NCI-H2171 treated with DMSO at 0.1 percent for 48 hours (cell line): ENCODE measurements at places on chromosomes 6 and 20.

DNA sequence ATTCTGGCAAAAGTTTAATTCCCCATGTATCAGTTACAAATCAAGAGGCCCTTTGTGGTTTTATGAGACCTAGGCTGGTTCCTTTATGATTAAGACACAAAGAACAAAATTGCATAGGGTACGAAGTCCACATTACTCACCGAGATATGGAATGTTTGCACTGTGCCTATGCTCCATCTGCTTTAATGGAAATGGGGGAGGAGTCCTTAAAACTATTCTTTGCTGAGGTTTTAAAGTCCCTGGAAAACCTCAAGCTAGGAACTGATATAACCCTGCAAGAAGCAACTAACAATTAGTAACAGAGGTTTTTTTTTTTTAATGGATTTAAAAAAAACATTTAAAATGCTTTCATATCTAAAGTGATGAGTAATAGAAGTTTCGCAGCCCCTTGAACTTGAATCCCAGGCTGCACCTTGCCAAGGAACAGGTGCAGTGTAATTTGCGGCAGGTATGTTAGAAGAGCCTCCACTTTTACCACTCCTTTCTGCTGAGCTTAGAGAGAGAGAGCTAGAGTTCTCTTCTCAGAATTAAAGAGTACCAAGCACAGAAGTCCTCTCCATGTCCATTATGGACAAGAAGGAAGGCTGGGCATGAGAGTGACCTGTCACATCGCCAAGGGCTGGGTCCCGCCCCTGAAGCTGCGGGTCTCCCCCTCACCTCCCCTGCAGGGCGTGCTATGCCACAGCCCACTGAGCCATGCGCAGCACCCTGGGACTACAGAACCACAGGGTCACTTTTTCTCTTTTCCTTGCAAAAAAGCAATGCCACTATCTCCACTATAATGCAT, 2.3 kb downstream of the SERPINB1 start:
- DNase-seq = no peak

DNA sequence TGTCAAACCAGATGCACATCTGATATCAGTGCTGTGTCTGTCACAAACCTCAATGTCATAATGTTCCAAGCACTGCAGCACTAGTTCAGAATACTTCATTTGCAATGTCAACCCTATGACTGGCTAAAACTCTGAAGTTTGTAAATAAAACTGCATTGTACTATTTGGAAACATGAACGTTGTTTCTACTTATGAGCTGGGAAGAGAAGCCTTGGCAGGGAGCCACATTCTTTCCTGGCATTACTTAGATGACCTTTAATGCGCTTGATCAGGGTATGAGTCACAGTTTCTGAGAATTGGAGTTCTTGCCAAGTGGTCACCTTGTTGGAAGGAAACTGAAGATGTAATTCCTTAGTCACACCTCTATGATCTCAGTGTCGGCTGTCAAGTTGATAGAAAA, 664.8 kb upstream of the MMS22L start:
- DNase-seq = no peak

DNA sequence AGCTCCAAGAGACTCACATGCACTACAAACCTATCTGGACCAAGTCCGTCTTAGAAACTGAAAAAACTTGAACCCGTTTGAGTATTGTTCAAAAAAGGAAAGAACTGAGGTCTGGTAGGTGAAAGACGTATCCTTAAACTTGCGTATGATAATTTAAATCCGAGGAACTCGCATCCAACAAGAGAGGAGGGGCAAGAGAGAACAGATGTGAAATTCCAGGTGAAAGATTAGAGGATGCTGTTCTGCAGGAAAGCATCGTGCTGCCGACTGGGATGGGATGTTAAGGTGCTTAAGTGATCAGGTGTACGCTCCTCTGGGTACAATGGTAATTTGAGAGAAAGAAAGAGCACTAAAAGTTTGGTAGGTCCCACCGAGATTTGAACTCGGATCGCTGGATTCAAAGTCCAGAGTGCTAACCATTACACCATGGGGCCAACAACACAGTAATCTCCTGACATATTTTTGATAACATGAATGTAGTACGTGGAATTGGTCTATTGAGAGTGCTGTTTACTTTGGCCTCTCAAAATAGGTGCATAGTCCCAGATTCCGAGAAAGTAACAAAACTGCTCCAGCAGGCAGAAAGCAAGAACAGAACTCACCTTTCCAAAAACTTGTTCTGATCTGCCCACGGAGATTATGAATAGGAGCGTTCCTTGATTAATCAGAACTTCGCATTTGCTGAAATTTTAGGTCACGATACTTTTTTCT, 53.5 kb upstream of the BTN3A2 start:
- peak; percentile 81 for DNase-seq

DNA sequence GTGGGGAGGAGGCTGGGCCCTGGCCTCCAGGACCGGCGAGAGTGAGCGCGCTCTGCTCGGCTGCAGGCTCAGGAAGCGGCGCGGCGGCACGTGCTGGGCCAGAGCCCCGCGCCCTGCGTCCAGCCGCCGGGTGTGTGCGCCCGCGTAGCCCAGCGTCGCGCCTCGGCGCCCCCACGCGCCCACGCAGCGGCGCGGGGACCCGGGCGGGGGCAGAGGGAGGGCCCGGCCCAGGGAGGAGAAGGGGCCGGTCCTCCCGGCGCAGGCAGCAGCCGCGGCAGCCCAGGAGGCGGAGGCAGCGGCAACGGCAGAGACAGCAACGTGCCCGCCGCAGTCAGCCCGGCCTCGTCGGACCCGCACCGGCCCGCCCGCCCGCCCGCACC, at the start of gene EYA2:
Gene EYA2, plus strand, starts transcription at position 265 of the 380 bp plus-strand sequence. CDS start 95,168 bp downstream, outside the sequence.
- DNase-seq = peak; percentile 63

- peak; percentile 21 for DNase-seq
These were observed 122.8 kb downstream of the INSM1 start for GRCh38 chr20:20490673-20491072.

DNA sequence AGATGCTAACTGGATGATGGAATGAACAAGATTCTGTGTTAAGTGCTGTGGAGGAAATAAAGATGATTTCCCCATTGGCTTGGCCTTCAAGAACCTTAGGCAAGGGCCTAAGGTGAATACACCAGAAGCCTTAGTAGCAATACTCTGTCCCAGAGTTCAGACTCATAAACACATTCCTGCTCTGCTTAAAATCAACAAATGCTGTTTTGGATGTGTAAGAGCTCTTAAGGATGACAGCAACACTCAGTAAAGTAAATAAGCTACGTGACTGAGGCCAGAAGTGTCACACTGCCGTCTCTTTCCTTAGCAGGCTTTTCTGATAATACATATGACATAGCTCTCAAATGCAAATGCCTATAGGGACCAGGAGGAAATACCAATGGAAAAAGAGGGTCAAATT, 90.6 kb downstream of the EYA2 start:
- DNase-seq = no peak

DNA sequence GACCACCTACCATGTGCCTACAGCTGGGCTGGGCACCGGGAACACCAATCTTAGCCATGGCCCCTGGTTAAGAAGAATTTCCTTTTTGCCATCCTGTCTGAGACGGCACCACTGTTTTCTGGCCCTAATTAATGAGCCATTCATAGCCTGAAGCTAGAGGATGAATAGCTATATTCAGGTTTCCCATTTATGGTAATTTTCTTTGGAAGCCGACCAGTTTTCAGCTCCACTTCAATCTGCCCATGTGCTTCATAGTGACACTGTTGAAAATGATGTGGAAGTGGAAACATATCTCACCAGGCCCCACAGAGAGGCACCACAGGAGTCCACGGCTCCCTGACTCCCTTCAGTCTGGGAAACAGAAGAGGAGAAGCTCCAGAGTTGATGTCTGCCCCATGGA, 22.6 kb upstream of the ULBP3 start:
- no peak for DNase-seq

DNA sequence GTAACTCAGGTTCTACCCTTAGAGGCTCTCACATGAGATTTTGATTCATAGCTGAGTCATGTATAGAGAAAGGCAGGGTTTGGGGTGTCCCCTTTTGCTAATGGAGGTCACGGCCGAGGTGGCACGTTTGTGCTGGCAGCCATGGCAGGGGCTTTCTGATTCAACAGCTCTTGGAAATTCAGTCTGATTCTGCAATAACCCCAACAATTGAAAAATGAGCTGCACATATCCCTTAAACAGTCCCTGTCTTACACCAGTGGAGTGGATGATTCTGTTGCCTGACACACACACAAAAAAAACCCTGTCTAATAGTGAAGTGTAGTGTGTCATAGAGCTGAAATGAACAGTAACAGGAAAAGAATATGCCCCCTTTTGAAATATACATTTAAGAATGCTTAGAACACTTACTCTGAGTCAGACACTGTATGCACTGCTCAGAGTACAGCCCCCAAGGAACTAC, 40.4 kb upstream of the ARG1 start:
- DNase-seq = no peak

DNA sequence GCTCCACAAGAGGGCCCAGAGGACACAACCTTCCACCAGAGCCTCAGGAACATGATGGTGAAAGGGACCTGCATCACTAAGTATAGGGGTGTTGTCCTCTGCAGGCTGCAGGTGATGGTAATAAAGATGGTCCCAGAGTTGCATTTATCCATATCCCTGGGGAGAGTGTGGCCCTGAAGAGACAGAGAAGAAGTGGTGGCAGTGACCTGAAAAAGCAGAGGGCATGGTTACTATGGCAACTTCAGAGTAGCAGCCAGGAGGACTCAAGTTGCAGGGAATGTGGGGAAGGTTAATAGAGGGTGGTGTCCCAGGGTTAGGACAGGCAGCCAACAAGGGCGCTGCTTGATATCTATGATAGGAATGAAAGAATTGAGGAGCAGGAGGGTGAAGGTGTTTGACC, 57.1 kb downstream of the HLA-A start:
- no peak for DNase-seq

DNA sequence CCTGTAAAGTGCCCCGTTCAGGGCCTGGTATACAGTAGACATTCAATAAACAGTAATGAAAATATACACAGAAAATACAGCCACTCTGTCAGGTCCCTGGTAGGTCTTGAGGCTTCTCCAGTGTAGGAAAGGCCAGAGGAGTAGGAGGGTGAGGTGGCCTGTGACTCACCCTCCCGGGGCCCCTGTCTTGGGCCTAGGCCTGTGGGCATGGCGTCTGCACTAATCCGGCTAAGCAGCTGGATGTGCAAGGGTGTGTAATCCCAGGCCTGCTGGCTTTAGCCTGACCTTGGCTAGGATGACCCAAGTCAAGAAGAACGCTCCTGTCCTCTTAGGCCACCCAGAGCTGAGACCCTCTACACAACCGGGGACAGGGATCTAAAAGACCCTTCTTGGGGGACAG, 84.9 kb downstream of the KCNB1 start:
- no peak for DNase-seq

GRCh38 chr6:5567352-5567751, 306.0 kb downstream of the FARS2 start:
- DNase-seq = no peak

- no peak for DNase-seq
These were observed 111.2 kb downstream of the TAF4 start for GRCh38 chr20:61954276-61955021.

- no peak for DNase-seq
These were observed 6.3 kb downstream of the OSER1 start for GRCh38 chr20:44204156-44204831.

GRCh38 chr6:158536891-158537798, 22.7 kb upstream of the TMEM181 start:
- peak; percentile 73 for DNase-seq
